ENCODE measurements at places on chromosomes 16 and 17. TPM values are rescaled to one million over a fixed set of nuclear protein-coding genes. Genes with fewer than 3 reads are reported as not detected.

- no peak within 1 kb of the TSS for H3K27ac ChIP-seq
- peak; percentile 54 for DNase-seq
- peaks cover 4% of the 10 kb centered on the region for H3K27me3 ChIP-seq
Observed at GRCh38 chr17:19533718-19534561, at the start of gene SLC47A1. TSS of gene SLC47A1 (plus strand) at chr17:19533854. CDS start at chr17:19533940, 86 bp downstream.

DNA sequence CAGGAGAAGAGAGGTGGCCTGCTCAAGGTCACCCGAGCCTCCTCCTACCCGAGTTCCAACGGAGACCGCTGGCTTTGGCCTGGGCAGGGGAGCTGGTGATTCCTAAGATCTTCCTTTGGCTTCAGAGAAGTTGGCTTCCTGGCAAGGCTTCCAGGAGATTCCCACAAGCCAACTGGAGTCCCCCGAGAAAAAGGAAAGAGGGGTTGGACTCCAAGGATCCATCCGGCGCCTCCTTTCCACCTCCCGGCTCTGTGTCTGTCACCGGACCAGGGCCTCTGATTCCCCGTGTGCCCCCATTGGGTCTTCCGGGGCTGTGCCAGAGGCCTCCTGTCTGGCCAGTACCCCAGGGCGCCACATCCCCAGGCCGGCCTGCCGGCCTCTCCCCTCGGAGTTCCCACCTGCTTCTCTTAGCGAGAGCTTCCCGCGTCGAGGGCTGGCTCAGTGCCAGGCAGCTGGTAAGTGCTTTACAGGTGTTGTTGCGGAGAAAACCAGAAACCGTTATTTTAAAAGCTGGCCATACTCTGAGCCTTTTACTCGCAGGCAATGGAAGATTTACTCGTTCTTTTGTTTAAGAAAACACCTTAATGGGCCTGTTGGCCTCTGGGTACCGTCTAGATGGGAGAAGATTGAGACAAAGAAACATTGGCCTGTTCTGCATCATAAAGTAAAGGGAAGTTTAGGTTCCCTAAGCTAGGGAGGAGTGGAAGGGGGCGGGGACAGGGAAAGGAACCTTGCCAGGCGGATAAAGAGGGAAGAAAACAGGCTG is 258.4 kb upstream of the SDK2 start:
- H3K27ac ChIP-seq: no peak overlapping the region
- no peaks in the 10 kb centered on the region for H3K36me3 ChIP-seq
- peak; percentile 32 for DNase-seq
- H3K27me3 ChIP-seq: peaks cover 19% of the 10 kb centered on the region
- H3K4me1 ChIP-seq: peaks cover 9% of the 10 kb centered on the region
- H3K4me3 ChIP-seq: peak overlapping the region; percentile 40

- no peak overlapping the region for H3K27ac ChIP-seq
- no peaks in the 10 kb centered on the region for H3K27me3 ChIP-seq
- no peak for DNase-seq
- no peak overlapping the region for H3K4me3 ChIP-seq
- H3K4me1 ChIP-seq: peaks cover 36% of the 10 kb centered on the region
Observed at GRCh38 chr17:37494401-37494831, 4.7 kb downstream of the DUSP14 start.

CDC27 gene
- 74.5 TPM for total RNA-seq

Measured in heart left ventricle (tissue), 16 donors.